ENCODE measurements at places on chromosomes 5 and 9.

GRCh38 chr5:61701877-61702602 lies 370.0 kb downstream of the ZSWIM6 start:
- no peak for DNase-seq

DNA sequence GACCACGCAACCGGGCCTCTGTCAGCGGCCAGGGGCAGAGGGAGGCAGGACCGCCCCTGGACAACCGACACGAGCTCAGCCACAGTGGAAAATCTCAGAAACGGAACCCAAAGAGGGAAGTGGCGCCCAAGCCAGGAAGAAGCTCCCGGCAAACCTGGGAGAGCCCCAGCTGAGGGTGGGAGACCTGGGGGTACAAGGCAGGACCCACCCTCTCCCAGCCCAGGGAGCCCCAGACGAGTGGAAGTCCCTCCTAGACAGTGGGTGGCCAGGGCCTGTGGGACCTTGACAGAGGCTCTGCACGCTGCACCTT lies 3.0 kb downstream of the SLC12A7 start:
- no peak for DNase-seq

DNA sequence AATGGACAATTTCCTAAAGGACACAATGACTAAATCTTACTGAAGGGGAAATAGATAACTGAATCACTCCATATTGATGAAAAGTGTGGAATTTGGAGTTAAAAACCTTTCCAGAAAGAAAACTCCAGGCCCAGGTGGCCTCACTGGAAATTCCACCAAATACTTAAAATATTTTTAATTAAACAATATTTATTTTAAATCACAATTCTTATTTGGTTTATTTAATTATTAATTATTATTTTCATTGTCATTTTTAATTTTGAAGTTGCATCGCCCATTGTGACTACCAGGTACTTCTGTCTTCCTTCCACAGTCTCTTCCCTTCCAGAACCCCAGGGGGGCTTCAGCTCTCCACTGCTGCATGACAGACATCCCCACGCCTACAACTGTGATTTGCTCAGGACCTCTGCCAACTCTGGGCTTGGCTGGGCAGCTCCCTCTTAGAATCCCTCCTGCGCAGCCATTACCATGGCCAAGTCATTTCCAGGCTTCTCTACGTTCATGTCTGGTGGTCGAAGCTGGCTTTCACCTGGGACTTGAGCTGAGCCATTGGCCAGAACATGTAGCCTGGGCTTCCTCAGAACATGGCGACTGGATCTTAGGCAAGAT lies 16.4 kb upstream of the GADD45G start:
- DNase-seq, result no peak

DNA sequence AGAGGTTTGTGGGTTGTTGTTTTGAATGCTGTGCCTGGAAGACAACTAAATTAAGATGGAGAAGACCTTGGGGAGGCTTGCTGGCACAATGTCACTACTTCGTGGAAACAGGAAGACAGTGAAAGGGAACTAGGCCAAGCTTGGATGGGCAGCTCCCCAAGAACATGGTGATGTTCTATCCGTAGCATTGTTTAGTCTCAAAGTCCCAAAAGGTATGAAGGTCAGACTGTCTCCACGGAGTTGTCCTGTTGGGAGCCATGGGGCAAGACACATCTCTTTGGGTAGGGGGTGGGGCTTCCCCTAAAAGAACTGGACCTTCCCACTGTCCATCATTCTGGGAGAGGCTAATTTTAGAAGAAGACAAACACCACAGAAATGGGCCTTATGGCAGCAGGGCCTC lies 140.5 kb downstream of the ENTREP1 start:
- no peak for DNase-seq

- DNase-seq, result no peak
Measured at GRCh38 chr9:127953768-127954505, 16.3 kb upstream of the DPM2 start.

- DNase-seq, result no peak
Measured at GRCh38 chr5:177431317-177432142, 5.1 kb downstream of the GRK6 start.

DNA sequence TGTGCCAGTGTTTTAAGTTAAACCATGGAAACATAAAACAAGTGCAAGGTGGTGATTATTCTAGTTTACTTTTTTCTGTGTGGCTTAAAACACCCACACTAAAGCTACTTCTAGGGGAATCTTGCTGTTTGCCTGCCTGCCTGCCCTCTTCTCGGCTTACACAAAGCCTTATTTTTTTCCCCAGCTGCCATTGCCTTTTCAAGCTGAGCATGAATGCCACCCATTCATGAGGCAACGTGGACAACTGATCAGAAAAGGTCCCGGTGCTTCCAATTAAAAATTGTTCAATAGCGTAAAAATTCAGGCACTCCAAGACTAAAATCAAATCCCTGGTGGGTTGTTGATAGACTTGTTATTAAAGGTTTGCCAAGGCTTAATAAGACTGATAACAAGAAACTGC lies 401.4 kb downstream of the TMEM161B start:
- DNase-seq, result no peak

DNA sequence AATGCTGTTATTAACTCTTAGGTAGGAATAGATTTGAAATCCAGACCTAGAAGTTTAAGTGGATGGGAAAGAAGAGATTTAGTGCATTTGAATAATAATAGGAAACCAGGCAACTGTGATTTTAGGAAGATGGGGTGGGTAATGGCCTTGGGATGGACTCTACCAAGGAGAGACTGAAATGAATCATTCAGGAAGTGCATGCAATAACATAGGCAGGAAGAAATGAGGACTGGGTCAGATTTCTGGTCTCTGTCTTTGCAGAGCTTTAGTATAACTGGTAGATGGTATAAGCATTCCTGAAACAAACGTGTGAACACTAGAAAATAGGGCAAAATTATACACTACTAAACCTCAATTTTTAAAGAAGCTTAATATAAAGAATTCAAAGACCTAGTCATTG lies 274.4 kb upstream of the CLINT1 start:
- no peak for DNase-seq

DNA sequence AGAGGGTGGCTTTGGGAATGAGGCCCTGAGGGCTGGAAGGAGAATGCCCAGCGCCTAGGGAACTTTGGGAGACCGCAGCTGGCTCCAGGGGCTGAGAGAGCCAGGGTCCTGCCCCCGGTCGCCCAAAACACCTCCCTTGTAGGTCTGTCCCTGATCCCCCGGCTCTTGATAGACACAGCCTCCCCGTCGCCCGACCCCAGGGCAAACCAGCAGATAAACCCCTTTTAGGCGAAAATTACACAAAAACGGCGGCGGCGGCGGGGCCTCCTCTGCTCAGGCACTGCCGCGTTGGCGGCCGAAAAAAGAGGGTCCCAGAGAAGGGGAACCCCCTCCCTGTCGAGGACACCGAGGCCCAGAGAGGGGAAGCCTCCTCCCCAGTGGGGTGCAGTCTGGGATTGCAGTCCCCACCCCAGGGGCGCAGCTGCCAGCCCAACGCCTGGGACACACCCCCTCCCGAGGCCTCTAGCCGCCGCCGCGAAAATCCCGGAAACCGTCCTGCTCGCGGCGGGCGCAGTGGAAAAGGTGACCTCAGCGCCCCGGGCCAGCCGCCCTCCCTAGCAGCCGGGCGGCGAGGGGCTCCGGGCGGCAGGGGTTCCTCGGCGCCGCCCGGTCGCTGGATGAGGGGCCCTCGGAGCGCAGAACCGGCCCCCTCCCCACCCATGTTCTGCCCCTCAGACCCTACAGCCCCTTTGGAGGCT lies 3.1 kb upstream of the BARX1 start:
- no peak for DNase-seq

Measured in keratinocyte (primary cell).